ENCODE measurements at places on chromosomes 5 and 9.

GRCh38 chr9:129720181-129720864 lies 32.5 kb downstream of the PTGES start:
- no peak for DNase-seq

GRCh38 chr5:12357626-12358025 lies 453.4 kb upstream of the CTNND2 start:
- DNase-seq = no peak

GRCh38 chr5:176740702-176741496 lies 69.5 kb upstream of the UNC5A start:
- no peak for DNase-seq

GRCh38 chr9:113882636-113883164 lies 6.6 kb downstream of the ZNF618 start:
- DNase-seq = no peak

- no peak for DNase-seq
Measured at GRCh38 chr9:38137342-38137741, 68.3 kb upstream of the SHB start.

- no peak for DNase-seq
Measured at GRCh38 chr5:158560170-158560569, 539.5 kb downstream of the EBF1 start.

GRCh38 chr9:113516840-113517577 lies 53.5 kb downstream of the RGS3 start:
- peak; percentile 89 for DNase-seq

DNA sequence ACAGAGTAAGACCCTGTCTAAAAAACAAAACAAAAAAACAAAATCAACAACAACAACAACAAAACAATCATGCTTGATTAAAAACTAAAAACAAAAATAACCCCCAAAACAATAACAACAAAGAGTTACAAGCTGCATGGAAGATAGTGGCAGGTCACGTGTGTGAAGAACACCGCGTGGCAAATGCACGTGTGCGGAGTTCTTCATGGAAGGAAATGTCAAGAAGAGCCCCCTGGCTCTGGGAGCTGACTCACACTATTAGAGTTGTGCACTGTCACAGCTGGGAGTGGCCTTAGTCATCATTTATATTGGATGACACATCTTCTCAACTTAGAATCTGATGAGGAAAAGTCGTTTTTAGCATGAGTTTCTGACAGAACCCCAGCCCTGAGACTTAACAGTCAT lies 110.5 kb downstream of the JMY start:
- no peak for DNase-seq

- DNase-seq = no peak
Measured at GRCh38 chr9:1804128-1804865, 210.8 kb upstream of the SMARCA2 start.

GRCh38 chr9:2228132-2228531 lies 213.0 kb downstream of the SMARCA2 start:
- no peak for DNase-seq

GRCh38 chr9:110605565-110605964 lies 26.0 kb upstream of the SVEP1 start:
- DNase-seq = no peak

DNA sequence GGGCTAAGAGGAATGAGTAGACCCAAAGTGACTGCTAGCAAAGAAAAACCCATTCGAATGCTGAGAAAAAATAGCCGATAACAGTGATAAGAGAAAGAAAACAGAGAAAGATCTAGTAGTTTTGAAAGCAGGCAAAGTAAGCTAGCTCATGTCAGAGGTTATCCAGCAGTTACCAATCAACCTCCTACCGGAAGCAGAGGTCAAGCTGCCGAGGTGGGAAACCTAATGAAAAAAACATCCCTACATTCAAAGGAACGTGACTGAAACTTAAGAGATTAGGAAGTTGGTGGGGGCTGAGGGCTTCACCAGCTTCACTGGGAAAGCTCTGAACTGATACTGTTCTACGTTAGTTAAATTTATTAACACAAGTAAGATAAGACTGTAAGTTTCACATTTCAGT lies 32.6 kb downstream of the SSBP2 start:
- no peak for DNase-seq

- no peak for DNase-seq
Measured at GRCh38 chr5:28046596-28046995, 1008.2 kb upstream of the CDH9 start.
